ENCODE measurements at places on chromosomes 4 and X.

DNA sequence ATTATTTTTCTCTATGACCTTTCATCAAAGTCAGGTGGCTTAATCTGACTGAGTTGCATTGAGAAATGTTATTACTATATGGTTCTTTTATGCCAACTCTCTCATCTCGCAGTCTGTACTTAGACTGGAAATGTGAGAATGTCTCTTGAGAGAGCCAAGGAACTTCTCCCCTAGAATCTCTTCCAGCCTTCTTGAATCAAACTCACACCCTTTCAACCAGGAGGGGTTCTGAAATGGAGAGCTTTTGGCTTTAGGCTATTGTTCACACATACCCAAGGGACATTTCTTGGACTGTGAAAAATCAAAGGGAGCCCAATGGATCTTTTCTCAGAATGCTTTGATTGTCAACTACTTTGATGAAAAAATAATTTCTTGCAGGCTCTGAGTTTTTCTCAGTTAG lies 5.1 kb downstream of the PLP1 start:
- no peak for DNase-seq

- no peak for DNase-seq
Measured at GRCh38 chr4:17164666-17165065, 266.2 kb upstream of the LDB2 start.

DNA sequence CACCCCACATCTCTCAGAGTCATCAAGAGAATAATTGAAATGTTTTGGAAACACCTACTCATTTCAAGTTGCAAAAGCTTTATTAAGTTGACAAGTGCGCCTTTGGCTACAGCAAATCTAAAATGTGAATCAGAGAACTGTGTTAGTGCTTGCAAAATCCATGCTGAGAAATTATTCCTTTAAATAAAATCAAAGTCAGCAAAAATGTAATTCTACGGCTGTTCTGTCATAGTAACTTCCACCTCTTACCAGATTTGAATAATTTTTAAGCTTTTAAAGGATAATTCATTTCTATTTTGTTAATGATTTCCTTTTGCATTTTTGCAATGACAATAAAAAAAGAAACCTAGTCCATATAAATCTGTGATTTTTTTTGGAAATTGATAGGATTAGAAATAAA lies 1779.1 kb downstream of the STIM2 start:
- DNase-seq: no peak

- peak; percentile 40 for DNase-seq
Measured at GRCh38 chrX:150365051-150365989, 2.2 kb downstream of the MAMLD1 start.

DNA sequence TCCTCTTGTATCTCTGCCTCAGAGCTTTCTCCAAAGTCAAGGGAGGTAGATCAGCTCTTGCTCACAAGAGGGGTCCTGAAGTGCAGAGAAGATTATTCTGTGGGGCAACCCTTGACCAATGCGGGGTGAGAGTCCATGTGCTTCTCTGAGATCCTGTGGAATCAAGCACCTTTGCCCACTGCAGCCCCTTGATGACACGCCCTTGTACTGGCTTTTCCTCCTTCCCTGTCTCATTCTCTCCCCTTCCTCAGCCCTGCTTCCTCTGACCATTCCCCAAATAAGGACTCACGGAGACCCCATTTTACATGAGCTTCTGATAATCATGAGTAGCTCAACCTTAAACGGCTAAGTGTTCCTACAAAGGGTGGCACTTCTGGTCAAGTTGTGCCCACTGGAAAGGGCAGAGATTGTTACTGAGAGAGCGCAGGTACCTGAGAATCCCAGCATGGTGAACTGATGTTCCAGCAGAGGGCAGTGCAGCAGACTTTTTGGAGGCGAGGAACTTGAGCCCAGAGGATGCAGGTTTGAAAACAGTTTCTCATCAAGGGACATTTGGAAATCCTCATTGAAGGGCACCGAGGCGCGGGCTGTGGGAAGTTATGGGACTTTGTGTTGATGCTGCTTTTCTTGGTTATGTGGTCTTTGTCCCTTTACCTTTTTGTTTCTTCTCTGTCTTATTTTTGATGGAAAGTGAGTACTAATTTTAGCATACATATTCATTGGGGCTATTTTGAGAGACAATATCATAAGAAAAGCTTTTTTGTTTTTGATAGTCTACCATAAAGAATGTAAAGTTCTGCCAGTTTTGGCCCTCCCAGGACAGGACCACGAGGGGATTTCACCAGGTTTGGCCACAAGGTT lies 201.3 kb downstream of the RBM46 start:
- peak; percentile 9 for DNase-seq

DNA sequence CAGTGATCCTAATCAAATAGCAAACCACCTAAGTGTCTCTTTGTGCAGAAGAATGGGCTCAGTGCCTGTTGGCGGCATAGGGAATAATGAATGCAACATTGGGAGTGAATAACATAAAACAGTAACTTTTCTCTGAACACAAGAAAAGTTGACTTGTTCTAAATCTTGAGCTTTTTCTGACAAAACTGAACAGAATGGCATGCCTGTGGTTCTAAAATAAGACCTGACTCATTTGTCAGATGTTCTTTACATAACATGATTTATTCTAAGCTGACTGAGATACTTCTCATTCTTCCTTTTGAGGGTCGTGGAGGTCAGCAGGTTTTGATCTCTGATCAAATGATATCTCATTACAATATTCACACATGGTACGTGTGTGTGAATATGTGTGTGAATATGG lies 165.4 kb upstream of the WDR1 start:
- DNase-seq: no peak

DNA sequence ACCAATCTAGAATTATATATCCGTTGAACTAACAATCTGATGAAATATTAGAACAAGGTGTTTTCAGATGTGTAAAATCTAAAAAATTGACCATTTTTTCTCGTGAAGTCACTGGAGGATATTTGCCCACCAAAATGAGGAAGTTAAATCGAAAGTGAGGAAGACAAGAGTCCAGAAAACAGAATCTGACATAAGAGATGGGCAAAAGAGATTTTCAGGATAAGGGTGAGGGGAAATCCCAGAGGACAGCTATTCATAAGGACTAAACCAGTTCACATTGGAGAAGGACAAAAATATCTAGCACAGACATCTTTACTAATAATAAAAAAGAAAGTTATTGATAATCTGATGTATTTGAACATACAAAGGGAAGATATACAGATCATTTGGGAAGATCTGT lies 18.7 kb upstream of the ALG13 start:
- no peak for DNase-seq

GRCh38 chrX:68784816-68785215 lies 44.0 kb upstream of the EFNB1 start:
- DNase-seq: no peak

DNA sequence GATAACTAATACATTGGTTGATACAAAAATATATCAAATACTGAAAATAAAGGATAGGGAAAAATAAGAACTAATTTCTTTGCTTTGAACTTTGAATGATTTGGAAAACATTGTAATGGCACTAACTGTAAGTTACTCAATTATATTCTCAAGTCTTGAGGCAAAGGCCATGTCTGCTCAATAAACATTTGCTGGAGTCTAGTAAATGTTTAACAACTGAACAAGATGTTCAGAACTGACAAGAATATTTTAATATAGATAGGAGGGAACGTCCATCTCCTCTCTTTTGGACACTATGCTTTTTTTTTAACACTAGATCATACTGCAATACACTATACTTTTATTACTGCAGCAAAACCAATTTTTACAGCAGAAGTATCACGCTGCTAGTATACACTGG lies 76.2 kb downstream of the PRSS12 start:
- no peak for DNase-seq

GRCh38 chr4:134756421-134756820 lies 554.8 kb upstream of the PABPC4L start:
- no peak for DNase-seq

Data from NCI-H345 (cell line).